ENCODE measurements at places on chromosomes 1 and 21.

- no peak for DNase-seq
Observed at GRCh38 chr1:22949822-22950331, 22.8 kb downstream of the LACTBL1 start.

GRCh38 chr1:99788896-99789295 is 22.5 kb upstream of the FRRS1 start:
- DNase-seq, result no peak

- no peak for DNase-seq
Observed at GRCh38 chr1:221118176-221118937, 239.1 kb downstream of the HLX start.

GRCh38 chr1:55069280-55069679 is 29.9 kb downstream of the PCSK9 start:
- no peak for DNase-seq

DNA sequence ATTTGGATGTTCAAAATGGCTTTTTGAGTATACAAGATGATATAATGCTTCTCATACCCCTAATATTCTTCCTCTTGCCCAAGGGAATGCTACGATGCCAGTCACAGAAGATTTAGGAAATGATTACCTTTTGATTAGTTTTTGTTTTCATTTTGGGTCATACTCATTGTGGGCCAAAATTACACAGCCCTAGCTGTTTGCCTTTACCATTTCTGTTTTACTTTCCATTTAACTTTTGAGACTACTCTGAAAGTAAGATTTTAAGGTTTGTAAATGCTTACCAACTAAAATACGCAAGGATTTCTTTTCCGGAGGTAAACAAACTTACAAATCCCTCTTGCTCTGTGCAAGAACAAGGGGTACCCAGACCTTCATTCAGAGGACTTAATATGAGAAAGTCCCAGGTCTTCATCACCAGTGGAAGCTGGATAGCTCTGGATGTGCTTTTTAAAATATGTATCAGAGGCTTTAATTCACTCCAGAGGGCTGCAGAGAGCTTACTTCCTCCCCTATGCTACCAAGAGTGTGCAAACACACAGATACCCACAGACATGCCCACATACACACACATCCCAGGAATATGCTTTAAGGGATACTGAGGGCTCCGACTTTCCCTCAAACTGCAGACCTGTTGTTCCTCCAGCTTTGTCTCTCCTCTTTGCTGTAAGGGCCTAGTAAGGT is 631.4 kb downstream of the SMYD3 start:
- no peak for DNase-seq

DNA sequence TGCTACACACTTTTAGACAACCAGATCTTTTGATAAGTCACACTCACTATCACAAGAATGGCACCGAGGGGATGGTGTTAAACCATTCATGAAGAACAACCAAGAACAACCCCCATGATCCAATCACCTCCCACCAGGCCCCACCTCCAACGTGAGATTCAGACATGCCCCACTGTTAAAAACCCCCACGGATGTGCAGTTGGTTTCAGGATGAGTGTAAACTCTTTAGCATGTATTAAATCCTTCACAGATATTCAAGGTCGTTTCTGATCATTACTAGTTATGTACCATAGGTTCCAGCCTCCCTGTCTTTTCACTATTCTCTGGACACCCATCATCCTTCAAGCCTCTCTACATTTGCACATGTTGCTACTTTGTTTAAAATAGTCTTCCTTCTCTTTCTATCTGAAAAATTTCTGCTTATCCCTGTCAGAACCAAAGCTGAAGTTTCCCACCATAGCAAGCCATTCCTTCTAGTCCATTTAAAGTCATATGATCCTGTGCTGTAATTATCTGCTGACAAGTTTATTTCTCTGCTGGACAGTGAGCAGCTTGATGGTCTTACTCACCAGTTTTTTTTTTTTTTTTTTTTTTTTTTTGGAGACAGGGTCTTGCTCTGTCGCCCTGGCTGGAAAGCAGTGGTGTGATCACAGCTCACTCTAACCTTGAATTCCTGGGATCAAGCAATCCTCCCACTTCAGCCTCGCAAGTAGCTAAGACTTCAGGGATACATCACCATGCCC is 36.8 kb downstream of the MAP10 start:
- no peak for DNase-seq

DNA sequence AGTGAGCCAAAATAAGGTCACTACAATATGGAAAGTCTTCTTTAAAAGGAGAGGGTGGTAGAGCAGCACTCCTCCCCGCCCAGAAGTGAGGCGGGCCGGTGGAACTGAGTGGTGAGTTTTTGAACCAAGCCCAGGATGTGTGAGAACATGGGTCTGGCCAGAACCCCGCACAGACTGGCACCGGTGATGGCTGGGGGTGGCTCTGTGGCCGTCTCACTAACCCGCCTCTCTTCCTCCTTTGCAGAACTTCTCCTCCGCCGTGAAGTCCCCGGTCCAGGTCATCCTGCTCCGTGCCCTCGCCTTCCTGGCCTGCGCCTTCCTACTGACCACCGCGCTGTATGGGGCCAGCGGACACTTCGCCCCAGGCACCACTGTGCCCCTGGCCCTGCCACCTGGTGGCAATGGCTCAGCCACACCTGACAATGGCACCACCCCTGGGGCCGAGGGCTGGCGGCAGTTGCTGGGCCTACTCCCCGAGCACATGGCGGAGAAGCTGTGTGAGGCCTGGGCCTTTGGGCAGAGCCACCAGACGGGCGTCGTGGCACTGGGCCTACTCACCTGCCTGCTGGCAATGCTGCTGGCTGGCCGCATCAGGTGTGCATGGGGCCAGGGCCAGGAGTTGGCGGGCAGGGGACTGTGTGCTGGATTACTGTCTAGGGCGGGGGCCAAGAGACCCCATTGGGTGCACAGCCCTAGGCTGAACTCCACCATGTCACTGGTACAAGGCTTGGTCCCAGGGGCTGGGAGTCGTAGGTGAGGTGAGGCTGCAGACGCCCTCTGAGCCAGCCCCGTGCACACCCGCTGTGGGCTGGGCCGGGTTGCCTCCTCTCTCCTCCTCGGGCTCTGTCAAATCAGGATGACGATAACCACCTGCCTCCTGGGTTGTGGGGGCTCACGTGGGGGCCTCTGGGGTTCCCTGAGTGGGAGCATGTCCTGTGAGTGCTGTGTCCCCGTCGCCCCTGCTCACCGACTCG is 12.4 kb downstream of the TMEM201 start:
- DNase-seq, result no peak

Measured in stimulated activated CD4-positive, alpha-beta T cell treated with anti-CD3 and anti-CD28 coated beads, Interleukin-4, amount 100 ng/mL, for 4 hours (primary cell).